ENCODE measurements at places on chromosomes 7 and 10.

DNA sequence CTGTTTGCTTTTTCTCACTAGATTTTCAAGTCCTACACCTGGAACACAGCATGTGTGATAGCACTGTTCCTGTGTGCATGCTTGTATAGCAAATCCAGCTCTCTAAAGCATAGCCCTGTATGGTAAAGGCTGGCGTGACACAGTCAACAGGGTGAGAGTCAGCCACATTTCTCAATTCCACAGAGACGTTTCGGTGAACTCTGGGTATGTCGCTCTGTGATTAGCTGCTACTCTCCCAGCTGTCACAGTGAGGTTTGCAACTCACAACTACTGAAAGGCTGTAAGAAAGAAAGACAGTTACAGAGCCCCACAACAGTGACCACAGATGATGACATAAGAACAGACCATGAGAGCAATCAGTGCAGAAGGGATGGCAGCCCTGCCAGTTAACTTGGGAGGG lies 170.6 kb upstream of the IMMP2L start:
- DNase-seq, result no peak

GRCh38 chr7:70630818-70631457 lies 501.0 kb upstream of the GALNT17 start:
- DNase-seq, result no peak

DNA sequence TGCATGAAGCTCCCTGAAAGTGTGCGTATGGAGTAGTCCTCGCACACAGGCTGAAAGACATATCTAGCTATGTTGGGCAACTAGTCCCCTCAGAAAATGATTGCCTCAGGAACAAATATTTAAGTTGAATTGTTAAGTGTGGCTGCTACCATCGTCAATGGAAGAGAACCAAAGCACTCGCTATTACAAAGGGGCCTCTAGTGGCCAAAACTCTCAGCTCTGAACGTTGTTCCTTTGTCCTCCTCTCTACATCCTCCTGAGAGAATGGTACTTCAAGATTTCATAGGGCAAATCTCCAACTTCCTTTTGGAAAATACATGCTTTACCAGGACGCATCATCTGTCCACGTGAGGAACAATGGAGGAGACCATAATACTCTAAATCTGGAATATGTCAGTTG lies 209.9 kb downstream of the NRG3 start:
- DNase-seq, result no peak

- no peak for DNase-seq
These were observed 18.5 kb downstream of the DLD start for GRCh38 chr7:107909445-107909844.

DNA sequence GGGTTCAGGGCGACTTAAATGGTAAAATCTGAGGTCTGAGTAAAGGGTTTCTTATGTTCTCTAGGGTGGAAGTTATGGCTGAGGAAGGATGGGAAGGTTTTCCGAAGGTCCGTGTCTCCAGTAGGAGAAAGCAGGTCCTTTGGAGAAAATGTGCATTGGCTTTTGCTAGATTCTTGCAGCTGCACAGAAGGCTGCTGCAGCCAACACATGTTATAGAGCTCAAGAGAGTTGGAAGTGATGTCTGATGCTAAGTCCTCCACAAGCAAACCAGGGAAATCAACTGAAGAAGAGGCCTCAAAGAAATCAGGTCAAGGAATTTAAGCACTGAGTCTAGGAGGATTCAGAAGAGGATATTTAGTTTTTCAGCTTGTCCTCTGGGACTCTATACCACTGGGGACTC lies 404.6 kb downstream of the LRMDA start:
- DNase-seq, result no peak

DNA sequence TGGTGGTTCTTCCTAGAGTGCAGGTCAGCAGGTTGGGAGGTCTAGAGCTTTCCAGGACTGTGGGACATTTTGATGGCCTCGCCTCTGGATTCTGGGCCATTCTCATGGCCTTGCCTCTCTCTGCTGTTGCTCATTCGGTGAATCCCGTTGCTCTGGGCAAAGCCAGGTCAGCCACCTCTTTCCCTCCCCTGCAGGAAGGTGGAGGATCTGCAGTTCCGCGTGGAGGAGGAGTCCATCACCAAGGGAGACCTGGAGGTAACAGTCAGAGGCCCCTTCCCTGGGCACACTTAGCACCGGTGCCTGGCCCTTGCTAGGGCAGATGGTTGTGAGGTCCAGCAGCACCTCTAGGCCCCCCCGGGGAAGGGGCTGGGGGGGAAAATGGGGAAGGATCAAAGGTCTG lies 74.9 kb downstream of the CLIP2 start:
- no peak for DNase-seq

DNA sequence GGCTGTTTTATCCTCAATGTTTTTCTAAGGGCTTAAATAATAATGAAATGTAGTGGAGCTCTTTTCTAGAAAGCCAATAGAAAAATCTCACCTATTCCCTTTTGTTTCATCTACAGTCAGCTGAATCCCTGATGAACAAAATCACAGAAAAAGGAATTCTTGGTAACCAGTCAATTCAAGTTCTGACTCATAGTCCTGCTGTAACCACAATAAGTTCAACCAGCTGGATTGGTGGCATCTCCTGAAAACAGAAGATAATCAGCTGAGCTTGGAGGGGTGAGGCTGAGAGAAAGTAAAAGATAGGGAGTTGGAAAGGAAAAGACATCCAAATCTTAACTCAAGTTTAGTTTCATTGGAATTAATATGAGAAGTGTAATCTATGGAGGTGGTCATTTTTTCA lies 772.1 kb downstream of the CCSER2 start:
- no peak for DNase-seq

DNA sequence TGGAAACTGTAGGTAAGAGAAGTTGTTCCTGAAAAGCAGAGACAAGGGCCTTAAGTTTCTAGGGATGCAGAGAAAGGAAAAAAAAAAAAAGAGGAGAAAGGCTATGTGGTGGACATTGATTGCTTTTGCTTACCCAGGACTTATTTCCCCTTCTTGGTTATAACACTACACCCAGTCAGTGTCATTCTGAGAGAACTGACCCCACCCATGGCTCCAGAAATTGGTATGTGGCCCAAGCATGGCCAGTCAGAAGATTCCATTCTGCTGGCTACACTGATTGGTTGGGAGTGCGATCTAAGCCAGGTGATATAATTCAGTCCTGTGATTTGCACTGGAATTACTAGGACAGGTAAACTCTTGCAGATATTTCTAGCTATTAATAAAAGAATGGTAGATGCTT lies 62.2 kb upstream of the EXOC4 start:
- no peak for DNase-seq

DNA sequence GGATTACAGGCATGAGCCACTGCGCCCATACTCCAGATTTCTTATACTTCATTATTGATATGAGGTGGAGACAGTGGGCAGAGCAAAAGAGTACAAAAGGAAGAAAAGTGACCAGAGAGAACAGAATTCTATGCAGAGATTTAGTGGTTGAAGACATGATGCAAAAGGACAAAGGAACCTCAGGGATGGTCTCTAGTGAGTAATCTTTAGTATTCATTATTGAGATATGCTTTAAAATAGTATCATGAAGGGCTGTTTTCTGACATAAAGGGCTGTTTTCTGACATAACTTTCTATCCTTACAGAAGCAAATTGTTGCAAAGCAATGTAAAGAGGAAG lies 81.2 kb upstream of the OIT3 start:
- no peak for DNase-seq

DNA sequence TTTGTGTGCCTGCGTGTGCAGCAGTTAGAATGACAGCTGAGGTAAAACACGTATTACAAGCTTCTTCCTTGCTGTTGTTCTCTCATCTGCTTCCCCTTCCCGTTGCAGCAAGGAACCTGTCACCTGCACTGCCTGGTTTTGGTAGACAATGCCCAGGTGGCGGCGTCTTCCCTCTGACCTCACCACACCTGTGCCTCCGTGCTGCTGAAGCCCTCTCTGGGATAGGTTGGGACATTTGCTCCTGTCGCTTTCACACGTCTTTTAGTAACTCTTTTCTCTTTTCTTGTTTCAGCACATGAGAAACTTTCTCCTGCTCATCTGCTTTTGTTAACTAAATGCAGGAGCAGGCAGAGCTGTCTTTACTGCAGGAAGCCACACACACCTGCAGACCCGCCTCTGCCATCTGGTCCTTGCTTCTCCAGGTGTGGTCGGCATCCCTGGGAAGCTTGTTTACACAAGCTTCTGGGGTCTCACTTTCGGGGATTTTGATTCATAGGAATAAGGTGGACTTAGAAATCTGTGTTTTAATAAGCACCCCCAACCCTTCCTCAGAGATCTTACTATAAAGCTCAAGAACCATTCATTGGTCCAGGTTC lies 60.7 kb upstream of the EXOC6 start:
- no peak for DNase-seq

DNA sequence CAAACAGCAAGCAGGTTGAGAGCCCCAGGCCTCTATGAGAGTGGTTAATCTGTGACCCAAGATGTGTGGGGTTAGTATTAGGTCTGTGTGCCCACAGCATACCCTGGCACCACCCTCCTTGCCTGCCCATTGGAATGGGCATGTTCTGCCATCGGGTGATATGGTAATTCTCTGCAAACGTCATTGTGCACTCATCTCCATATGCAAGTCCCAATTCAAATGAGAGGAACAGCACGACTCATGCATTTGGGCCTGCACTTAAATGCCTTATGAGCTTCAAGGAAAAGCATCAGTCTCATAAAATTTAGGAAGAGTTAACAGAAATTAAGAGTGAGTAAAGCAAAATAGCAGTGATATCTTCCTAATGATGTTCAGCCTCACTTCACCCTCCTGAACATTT lies 133.9 kb upstream of the FGFR2 start:
- DNase-seq, result no peak

DNA sequence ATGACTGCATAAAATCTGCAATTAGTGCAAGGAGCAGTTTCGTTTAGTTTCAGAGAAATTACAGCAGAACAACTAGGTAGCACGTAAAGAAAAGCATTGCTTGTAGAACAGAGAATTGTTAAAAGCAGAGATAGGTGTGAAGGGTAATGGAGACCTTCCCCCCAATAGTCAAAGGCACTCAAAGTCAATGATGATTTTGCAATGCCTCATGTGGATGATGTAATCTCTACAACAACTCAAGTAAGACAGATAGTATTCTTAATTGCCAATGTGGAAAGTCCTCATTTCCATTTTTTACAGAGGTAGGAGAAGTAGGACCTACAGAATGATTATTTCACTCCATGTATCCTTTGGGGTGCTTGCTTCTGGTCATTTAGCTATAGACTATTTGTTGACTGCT lies 94.3 kb upstream of the GNAI1 start:
- DNase-seq, result no peak

DNA sequence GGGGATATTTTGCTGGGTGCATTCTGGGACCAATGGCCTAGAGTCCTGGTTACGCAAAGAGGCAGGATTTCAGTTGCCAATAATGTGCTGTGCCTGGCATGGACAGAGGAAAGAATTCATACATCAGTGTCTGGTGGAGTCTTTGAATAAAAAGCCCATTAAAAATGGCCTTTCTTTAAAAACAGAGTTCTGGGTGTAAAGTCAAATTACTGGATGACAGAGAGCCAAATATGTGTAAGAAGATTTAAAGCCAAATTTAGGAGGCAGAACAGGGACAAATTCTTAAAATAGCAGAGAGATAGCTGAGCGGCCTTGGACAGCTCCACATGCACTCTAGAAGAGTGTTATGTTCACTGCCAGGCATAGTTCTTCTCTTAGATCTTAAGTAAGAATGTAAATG lies 60.8 kb upstream of the MEOX2 start:
- no peak for DNase-seq

DNA sequence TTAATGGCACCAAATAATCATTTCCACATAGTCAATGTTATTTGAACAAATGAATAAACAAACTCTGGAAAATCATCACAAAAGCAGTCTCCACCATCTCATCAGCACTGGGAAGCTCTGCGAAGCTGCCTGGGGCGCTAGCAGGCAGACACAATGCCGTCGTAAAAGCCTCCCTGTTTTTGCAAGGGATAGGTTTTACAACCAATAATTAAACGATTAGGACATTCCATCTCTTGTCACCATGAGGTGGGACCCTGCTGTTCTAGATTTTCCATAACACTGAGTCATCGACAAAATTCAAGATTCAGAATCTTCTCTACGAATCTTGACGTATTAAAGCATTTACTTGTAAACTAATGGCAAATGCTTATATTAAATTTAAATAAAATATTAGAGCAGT lies 172.8 kb upstream of the AKR1E2 start:
- DNase-seq, result no peak

DNA sequence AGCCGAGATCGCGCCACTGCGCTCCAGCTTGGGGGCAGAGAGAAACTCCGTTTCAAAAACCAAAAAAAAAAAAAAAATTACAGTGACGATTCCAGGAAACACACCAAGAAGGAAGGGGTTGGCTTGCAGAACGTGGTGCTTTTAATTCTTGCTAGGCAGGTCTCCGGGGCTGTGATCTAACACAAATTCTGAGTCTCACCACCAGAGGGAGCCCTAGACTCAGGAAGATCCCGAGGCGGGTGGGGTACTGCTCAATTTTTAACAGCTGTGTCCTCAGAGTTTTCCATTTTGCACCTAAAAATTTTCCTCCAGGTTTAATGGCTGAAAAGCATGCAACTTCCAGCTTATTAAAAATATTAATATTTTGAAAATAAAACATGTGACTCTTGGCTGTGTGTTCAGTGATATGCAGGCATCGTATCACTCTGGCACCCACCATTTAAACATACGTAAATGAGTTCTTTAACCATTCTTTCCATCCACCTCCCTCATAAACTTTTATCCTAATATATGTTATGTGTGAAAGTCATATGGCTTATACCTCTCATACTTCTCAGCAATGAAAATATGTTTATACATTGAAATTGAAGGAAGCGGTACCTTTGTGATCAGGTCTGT lies 26.5 kb upstream of the NUB1 start:
- DNase-seq, result peak; percentile 46

- no peak for DNase-seq
These were observed 12.6 kb upstream of the SLC16A12 start for GRCh38 chr10:89547853-89548513.

DNA sequence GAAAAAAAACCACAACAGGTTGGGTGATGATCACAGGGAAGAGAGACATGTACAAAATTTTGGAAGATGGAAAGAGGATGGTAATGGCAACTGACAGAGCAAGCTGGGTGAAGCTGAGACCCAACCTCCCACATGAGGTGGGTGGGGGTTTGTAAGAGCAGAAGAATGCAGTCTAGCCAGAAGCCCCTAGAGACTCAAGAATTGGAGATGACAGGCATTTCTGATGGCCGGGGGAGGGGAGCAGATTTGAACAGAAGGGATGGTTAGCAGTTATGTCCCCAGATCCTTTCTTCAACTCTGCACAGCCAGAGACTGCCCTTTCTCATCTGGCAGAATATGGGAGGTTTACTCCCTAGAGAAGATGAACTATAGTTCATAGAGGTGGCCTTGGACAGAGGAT lies 208.0 kb downstream of the GALNT17 start:
- no peak for DNase-seq

GRCh38 chr10:80177781-80178636 lies 27.3 kb downstream of the ANXA11 start:
- DNase-seq, result no peak

GRCh38 chr10:121285406-121286196 lies 312.6 kb downstream of the FGFR2 start:
- no peak for DNase-seq

DNA sequence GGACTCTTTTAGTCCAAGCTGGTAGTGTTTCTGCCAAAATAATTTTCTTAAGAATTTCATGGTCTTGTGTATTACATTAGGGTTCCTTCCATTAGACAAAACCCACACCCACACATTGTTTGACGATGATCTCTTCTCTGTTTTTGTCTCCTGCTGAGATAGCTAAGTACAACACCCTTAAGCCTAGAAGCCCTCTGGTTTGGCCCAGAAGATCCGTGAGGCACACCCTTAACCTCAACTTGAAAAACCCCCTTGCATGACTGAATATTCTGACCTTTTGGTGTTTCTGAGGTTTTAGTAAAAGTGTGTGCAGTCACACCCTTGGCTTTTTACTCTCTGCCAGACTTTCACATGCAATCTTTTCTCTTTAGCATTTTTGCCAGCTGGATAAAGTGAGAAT lies 29.3 kb upstream of the ERCC6 start:
- no peak for DNase-seq

GRCh38 chr7:6306471-6306870 lies 34.0 kb upstream of the CYTH3 start:
- no peak for DNase-seq
